ENCODE measurements at places on chromosomes 13 and 19.
A peak's percentile ranks its signal among the peaks of the same experiment; 100 is the strongest.

DNA sequence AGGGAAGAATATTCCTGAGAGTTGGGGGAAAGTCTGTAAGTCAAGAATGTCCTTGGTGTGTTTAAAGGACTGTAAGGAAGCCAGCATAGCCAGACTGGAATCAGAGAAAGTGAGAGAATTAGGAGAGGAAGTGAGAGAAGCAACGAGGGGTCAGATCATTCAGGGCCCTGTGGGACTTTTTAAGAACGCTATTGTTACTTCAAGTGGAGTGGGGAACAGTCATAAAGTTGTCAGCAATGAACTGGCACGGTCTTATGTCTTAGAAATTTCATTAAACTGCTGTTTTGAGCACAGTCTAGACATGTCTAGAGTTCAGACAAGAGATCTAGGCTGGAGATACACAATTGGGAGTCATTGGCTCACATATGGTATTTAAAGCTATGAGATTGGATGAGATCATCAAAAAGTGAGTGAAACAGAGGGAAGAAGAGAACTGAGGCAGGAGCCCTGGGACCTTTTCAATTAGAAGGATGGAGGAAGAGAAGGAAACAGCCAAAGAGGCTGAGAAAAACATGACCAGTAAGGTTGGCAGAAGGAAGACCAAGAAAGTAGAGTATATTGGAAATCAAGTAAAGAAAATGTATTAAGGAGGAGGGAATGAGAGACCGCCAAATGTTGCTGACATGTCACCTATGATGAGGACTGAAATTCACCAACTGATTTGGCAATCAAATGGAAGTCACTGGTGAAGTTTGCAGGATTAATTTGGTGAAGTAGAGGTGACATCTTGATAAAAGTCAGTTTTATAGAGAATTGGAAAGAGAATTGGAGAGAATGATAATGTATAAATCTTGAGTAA is 263.5 kb downstream of the GPC5 start:
- no peak for DNase-seq

- DNase-seq = no peak
These were observed 216.1 kb upstream of the TMTC4 start for GRCh38 chr13:100890645-100891044.

DNA sequence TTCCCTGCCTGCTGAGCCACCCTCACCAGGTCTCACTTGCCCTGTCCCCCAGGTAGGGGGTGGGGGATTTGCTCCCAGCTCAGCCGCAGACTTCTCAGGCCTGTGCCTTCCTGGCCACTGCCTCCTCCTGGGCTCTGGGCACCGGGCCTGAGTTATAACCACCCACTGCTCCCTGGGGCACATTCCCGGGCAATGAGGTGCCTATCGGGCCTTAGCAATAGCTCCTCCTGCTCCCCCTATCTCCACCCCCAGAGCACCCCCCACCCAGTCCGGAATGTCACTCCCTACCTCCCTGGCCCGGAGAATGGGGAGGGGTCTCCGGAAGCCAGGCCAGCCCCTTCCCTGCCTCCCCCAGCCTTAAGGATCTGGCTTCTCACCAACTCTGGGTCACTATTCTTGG is at the start of gene KLK5:
Gene KLK5, minus strand, starts transcription at position 129 of the 400 bp plus-strand sequence. CDS start 381 bp downstream, outside the sequence.
- no peak for DNase-seq

- no peak for DNase-seq
These were observed 529.0 kb downstream of the MYO16 start for GRCh38 chr13:109158383-109158782.

DNA sequence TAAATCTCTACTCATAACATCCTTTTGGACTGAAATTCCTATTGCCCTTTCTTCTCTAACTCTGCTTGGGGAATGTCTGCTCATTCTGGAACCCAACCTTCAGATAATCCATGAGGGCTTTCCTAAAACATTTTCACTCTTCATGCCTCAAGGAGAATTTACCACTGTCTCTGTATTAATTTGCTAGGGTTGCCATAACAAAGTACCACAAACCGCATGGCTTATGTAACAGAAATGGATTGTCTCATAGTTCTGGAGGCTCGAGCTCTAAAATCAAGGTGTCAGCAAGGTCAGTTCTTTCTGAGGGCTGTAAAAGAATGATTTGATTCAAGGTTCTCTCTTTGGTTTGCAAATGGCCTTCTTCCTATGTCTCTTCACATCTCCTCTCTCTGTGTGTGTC is 209.7 kb downstream of the LACC1 start:
- no peak for DNase-seq

DNA sequence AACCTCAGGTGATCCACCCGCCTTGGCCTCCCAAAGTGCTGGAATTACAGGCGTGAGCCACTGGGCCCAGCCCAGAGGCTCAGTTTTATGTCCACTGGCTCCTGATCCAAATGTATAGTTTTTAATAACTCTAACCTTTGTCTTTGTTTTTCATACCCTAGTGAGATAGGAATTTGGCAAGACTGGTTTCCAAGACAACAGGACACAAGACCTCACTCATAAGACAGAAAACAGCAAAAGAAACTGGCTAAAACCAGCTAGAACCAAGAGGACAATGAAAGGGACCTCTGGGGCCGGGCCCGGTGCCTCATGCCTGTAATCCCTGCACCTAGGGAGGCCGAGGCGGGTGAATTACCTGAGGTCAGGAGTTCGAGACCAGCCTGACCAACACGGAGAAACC is 27.6 kb downstream of the CPT1C start:
- no peak for DNase-seq

- no peak for DNase-seq
These were observed 118.5 kb downstream of the STK24 start for GRCh38 chr13:98458431-98458830.

DNA sequence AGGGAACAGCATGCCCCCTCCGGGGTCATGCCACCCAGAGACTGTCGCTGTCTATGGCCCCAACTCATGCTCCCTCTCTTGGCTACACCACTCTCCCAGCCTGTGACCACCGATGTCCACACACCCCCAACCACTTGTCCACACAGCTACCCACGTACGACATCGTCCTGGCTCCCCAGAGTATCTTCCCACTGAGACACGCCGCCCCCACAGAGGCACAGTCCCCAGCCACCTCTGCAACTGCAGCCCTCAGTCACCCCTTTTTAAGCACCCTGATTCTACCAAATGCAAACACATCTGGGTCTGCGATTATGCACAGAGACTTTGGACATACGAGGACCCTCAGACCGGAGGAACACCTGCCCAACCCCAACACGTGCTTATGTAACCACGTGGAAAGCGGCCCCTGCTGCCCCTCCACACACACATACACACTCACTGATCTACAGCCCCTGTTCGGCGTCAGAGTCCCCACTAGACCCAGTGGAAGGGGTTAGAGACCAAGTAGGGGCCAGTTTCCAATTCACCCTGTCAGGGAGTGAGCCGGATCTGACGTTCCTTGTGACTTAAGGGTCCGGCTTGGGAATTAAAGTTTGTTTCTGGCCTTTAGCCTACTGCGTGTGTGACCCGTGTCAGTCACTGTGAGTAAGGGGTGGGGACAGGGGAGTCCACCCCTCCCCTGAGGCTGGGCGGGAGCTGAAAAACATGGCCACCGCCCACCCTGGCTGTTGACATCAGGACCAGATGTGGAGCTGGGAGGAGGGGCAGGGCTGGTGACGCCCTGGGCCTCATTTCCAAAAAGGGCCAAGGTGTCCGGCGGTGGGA is 11.9 kb upstream of the AXL start:
- DNase-seq = peak; percentile 33

- DNase-seq = no peak
These were observed 500.5 kb upstream of the SPRY2 start for GRCh38 chr13:80841414-80841813.

DNA sequence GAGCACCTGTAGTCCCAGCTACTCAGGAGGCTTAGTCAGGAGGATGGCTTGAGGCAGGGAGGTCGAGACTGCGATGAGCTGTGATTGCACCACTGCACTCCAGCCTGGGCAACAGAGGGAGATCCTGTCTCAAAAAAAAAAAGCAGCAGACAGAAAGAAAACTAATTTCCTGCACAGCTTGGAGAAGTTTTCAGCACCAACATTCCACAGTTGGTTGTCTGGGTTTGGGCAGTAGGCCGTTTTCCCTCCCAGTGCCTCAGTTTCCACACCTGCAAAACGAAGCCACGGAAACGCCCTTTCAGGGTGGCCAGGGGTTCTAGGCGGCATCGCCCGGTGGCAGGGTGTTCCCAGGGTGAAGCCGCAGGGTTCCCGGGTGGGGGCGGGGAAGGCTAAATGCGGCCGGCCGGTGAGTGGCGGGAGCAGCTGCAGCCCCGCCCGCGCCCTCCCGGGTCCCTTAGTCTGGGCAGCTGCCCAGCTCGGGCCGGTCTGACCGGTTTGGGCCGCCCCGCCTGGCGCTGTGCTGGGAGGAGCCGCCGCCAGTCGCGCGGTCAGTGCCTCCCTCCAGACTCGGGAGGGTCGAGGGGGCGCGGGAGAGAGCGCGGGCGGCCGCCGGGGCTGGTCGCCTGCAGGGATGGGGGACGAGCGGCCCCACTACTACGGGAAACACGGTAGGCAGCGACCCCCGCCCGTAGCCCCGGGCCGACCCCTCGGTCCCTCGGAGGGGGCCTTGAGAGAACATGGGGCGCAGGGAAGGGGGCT is at the start of gene SLC44A2:
Gene SLC44A2, plus strand, starts transcription at position 551 of the 759 bp plus-strand sequence. Its CDS starts 81 bp downstream, at position 632.
- DNase-seq = no peak

DNA sequence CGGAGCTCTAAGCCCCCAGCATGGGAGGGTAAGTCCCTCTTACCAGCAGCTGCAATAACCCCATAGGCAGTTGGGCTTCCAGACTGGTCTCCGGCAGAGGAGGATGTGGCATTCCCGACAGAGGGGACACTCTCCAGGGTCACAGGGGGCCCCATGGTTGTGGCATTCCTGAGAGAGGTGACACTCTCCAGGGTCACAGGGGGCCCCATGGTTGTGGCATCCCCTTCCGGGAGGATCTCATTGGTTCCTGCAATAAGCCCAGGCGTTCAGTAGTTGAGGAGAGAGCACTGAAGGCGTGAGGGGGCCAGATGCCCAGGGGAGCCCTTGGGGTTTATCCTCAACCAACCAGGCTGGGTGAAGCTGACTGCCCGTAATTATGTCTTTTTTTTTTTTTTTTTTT is 5.4 kb downstream of the CD320 start:
- no peak for DNase-seq

- no peak for DNase-seq
These were observed 6.2 kb upstream of the NBEA start for GRCh38 chr13:34935841-34936240.

DNA sequence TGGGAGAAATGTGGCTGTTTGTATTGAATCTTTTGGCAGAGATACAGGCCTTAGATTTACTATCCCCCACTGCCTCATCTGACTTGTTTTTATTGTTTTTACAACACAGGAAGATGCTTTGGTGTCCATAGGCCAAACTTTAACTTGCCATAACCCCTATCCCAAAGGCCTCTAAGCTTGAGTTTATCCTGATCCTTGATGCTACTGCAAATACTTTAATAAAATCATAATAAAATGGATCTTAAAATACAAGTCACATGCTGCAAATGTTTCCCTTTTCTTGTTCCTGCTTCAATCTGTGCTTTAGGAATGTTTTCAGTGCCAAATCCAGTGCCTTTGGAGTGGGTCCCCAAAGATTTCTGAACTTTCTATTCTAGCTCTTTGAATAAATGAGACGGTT is 770.6 kb downstream of the DACH1 start:
- no peak for DNase-seq

GRCh38 chr13:74316547-74316946 is 182.3 kb upstream of the KLF12 start:
- no peak for DNase-seq

- no peak for DNase-seq
These were observed 175.3 kb downstream of the ZIC5 start for GRCh38 chr13:99796175-99796819.

DNA sequence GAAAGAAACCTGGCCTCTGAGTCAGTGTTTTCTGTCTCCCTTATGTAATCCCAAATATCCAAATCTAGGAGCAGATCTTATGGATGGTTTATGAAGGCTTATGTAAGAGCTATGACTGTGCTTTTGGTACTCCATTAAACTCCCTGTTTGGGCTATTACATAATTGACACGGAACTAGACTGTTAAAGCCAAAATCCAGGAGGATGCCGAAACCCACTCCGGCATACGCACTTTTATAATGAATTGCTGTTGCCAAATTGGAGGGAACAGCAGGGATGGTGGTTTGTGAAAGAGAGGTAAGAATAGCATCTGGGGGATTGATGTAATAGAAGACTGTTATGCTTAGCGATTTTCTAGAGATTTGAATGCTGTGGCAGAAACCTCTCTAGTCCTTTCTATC is 2.0 kb downstream of the MTUS2 start:
- DNase-seq = no peak

- peak; percentile 22 for DNase-seq
These were observed at the start of gene LCP1 for GRCh38 chr13:46181840-46182490. TSS of gene LCP1 (minus strand) at chr13:46182177. CDS start at chr13:46159662, 22,515 bp downstream.

Measured in hematopoietic multipotent progenitor cell treated with erythropoietin and hydrocortisone succinate and interleukin-3 and kit ligand, for 15 days (in vitro differentiated cells).